Retinal pigment epithelial cell (primary cell): ENCODE measurements at places on chromosomes 4 and X.
A peak's percentile ranks its signal among the peaks of the same experiment; 100 is the strongest.

DNA sequence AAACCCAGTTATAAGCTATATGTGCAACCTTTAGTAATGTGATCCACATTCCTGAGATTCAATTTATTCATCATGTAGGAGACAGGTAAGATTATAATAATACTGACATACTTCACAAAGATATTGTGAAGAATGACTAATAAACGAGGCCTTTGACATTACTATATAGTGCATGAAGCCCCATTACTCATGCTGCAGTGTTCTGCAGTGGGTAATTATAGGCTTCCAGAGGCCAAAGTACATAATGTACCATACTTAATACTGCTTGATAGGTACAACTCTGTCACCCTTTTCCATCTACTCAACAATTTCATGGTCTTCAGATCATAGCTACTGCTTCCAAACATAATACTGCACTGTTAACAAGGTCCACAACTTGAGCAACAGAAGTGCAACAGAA lies 68.9 kb downstream of the COL25A1 start:
- peak; percentile 24 for DNase-seq

- DNase-seq = no peak
Observed at GRCh38 chrX:23631136-23631535, 36.2 kb upstream of the PRDX4 start.

DNA sequence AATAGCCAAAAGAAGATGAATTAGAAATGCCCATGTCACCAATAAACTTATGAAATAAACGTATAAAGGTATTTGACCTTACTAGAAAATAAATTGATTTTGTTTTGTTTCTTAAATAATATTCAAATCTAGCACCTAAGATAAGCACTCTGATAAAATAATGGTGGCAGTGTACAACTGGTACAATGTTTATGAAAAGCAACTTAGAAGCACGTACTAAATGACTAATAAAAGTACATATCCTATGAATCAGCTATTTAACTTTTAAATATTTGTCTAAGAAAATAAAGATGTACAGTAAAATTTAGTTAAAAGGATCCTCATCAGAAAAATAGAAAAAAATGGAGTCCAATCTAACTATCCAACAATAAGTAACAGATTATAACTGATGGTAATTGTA lies 6.7 kb downstream of the MANBA start:
- no peak for DNase-seq

DNA sequence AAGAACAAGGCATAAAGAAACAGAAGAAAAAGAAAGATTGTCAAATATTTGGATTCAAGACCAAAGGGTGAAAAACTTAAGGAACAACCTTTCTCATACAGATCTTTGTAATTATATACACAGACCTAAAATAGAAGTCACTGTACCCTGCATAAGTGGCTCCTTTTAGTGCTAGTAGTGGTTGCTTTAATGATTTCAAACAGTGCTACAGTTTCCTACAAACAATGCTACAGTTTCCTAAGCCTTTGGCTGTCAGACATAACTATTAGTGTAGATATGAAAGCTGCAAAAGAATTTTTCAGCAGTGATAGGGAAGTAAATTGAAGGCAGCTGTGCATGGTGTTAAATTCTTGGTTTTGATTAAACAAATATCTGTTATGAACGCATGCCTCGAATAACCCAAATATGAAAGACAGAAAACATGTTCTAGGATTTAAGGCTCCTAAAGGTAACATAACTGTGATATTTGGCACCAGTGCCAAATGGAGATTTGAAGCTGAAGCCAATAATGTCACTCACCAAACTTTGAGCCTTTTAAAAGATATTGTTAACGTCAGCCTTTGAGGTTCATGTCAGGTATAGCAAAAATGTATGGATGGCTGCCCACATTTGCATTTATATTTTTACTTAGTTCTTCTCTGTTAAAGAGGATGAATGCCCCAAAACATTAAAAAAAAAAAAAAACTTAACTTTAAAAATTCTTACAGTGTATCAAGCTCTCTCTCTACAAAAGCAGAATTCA lies 36.6 kb downstream of the SMARCAD1 start:
- DNase-seq = no peak

DNA sequence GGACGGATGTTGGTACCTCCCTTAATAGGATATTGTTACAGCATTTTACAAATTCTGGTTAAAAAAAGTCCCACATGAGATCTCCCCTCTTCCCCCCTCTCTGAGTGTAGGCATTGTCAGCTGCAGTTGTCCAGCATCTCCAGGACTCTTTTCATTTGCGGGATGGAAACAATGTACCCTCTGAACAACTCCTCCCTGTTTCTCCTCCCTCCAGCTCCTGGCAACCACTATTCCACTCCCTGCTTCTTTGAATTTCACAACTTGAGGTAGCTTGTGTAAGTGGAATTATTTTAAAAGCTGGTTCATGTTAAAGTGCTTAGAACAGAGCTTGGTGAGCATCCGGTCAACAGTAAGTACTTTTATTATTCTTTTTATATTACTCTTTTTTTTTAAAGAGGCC lies 69.8 kb downstream of the TBL1X start:
- DNase-seq = no peak

- no peak for DNase-seq
Observed at GRCh38 chr4:158850800-158851644, 82.2 kb downstream of the FNIP2 start.
